Activated T-helper 1 cell treated with anti-CD3 and anti-CD28 coated beads, Interleukin-2, amount 50 U/mL, for 16 hours (primary cell): ENCODE measurements at places on chromosomes 13 and 19.

GRCh38 chr13:34620074-34620850 is 321.8 kb upstream of the NBEA start:
- no peak for DNase-seq

DNA sequence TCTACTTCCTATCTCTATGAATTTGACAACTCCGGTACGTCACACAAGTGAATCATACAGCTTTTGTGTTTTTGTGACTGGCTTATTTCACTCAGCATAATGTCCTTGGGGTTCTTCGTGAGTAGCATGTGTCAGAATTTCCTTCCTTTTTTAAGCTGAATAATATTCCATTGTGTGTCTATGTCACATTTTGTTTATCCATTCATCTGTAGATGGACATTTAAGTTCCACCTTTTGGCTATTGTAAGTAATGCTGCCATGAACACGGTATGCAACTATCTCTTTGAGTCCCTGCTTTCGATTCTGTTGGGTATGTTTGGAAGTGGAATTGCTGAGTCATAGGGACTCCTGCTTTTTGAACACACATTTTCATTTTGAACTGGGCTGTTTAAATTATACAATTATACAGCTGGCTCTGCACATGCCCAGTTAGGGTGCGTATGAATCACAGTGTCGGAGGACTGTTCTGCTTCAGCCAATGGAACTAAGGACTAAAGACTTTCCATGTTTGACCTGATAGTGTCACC is 43.0 kb upstream of the C13orf42 start:
- DNase-seq = no peak

DNA sequence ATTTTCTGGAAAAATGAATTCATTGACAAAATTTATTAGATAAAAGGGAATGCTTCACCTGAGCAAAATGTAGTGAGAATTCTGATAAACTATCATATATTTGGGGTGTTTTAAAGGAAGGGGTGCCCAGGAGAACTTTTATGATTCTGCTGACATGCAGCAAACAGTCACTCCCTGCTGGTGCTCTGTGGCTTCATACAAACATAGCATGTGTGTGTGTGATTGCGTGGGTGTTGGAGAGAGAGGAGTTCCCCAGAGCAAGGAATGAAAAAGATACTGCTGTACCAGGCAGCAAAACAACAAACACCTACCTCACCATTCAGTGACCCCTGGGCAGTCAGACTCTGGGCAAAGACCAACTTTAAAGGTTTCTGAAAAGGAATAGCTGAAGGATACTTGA is 546.7 kb downstream of the RFC3 start:
- no peak for DNase-seq

DNA sequence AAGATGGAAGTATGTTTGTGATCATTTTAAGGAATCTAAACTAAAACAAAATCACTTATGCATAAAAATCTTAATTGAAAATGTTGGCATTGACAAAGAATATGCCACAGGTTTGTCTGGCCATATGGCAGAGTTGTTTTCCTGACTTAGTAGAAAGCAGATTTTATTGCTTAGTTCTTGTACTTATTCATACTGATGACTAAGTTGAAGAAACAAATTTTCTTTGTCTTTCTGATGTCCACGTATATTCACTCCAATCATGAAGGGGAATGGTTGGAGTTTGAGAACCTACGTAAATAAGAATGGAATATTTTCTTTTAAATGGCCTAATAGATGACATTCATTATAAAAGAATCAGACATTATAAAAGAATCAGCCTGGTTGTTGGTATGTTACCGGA is 8.0 kb upstream of the GPC6 start:
- DNase-seq = no peak

DNA sequence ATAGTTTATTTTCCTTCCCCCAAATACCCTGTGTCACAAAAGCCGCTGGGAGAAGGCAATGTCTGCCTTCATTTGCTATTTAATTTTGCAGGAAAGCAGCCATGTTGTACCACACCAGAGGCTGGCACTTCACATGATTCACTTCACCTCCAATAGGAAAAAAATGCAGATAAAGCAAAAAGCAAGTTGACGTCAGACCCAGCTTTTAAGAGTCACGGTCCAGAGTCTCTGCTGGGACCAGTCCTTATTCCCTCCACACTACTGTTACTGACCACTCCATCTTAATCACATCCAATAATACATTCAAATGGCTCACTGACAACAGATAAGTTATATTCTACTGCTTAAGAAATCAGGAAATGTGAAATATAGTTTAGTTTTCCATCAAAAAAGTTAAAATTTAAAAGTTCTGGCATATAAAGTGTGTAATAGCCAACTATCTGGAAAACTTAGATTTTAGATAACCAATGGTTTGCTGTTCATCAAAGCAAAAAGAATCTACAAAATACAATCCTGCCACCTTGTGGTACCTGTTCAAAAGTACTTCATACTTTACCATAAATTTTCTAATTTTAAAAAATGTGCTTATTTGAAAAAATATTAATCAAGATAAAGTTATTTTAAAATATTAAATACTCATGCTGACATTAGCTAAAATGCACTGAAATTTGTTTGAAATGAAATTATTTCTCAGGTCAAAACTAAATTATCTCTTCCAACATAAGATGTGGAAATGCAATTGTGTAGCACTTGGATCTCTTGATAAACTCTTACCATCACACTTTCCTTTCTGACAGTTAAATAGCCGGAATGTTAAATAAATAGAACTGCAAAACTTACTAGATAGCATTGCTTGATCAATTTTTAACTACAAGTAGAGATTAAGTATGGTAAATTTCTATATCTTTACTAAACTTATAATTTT is 97.3 kb downstream of the SERP2 start:
- DNase-seq = no peak

DNA sequence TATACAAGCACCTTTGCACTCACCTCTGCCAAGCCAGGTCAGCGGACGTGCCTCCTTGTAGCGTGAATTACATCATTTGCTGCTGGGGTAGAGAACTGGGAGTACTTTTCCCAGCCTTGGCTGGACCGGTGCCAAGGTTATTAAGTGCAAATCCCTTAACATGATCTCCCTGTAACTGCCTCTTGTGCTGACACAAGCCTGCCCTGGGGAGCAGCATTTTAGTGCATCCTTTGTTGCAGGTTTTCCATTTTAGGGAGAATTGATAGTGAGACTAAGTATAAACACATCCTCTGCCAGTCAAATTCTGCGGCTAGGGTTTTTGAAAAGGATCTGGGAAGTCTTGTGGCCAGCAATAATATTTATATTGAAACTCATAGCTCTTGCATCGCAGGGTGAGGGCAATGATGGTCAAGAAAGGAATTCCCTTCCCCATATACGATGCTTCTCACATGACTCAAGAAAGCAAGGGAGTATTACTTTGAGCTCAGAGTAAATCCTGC is 32.7 kb upstream of the DCLK1 start:
- DNase-seq = no peak

- peak; percentile 23 for DNase-seq
These were observed 128.4 kb downstream of the DPF1 start for GRCh38 chr19:38095411-38096308.
